Sigmoid colon (tissue), 7 donors: ENCODE measurements at places on chromosomes 6 and 20.

DNA sequence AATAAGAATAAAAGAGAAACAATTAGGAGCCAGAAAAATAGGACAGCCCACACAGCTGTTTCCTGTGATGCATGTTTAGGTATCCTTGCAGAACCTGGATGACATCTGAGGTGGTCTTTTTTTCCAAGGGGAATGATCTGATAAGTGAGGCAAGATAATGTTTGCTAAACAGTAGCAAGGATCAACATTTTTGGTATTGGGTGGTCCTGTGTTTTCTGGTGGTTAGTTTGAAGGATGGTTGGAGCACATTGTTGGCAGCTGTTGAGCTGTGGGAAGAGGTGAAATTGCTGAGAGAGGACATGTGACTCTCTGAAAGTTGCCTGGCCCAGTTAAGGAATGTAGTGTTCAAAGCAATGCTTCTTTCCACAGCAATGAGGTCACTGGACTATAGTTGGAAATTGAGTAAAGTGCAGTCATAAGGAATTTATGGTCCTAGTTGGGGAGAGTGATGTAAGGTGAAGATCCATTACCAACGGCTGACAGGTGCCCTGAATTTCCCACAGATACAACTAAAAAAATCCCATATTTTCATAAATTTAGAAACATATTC is 270.2 kb upstream of the IMPG1 start:
- no peak for DNase-seq

GRCh38 chr6:45533386-45533785 is 155.7 kb upstream of the SUPT3H start:
- no peak for DNase-seq

GRCh38 chr6:107064579-107065065 is 36.6 kb downstream of the MTRES1 start:
- no peak for DNase-seq

GRCh38 chr6:154249499-154250298 is 106.9 kb downstream of the IPCEF1 start:
- DNase-seq = no peak

GRCh38 chr20:41142245-41142644 is 4.9 kb downstream of the PLCG1 start:
- no peak for DNase-seq

GRCh38 chr6:158647501-158647900 is 2.4 kb upstream of the SYTL3 start:
- no peak for DNase-seq

- DNase-seq = peak; percentile 71
Measured at GRCh38 chr6:36827261-36828079, 11.8 kb downstream of the CPNE5 start.

DNA sequence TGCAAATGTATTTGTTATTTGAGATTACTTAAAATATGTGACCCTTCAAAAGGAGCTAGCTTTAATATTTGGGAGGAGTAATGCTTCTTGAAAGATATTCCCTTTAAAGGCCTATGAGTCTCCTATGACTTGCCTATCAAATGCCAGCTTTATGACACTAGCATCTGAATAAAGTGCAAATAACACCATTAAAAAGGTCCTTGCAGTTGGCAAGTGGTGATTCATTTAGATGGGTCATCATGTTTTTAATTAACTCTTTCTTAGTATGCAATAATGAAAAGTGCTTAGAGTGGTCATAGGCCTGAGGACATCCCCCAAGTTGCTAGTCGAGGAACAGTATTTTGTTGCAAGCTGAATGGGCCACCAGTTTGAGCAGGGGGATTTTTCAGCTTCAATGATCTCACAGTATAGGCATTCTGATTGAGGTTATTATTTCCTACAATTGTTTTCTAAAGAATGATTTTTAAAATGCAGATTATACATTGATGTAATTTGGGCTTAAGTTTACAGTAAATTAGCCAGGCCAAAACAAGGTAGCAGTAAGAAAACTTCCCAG is 3.7 kb upstream of the CD2AP start:
- DNase-seq = no peak

GRCh38 chr20:20594171-20594530 is 118.3 kb downstream of the RALGAPA2 start:
- DNase-seq = no peak

DNA sequence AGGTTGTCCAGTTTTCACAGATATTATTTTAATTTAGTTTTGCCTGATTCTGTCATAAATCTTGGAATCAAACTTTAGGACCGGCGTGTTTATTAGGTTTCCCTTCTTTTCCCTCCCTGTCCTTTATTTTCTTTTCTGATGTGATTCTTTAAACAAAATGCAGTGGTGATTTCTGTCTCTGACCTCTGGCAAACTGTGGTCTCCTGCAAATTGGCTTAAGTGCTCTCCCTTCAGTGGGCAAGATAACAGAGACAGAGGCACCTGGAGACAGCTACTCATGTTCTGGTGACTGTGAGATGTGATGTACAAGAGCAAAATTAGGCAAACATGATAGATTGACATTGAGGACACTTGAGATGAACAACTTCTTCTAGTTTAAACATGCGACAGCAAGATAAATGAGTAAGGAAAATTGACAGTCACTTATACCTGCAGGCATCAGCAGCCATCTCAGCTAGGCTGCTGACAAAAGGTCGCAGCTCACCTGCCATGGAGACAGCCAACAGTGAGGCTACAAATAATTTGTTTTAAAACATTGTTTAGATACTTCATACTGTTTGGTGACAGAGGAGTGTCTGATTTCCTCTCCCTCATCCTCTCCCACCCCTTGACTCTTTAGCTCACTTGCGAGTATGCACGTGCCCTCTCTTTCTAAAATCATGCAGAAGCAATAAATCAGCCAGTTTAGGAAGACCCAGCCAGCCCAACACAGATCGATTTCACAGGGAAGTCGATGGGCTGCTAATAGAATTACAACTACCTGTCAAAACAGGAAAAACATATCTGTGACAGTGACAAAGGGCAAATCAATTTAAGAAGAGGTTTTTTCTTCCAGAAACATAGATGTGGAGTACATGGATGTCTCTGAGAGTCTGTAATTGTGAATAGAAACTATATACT is 63.4 kb upstream of the MAP3K7 start:
- no peak for DNase-seq

- no peak for DNase-seq
Measured at GRCh38 chr20:62595491-62595890, 46.8 kb upstream of the SLCO4A1 start.

DNA sequence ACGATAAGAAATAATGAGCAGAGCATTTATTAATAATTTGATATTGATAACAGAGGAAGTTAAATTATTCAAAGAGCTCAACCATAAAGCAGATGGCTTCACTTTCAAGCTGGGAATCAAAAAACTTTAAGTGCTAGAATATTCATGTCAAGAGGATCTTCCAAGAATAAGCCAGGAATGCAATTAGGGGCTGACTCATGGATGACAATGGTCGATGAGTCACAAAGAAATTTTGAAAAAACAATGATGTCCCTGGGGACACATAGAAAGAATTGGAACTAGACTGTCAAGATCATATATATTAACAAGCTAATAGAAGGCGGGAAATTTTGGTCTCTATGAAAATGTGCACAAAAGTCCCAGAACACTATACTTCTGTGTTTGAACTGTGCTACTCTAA is 304.1 kb downstream of the LAMA2 start:
- DNase-seq = no peak

DNA sequence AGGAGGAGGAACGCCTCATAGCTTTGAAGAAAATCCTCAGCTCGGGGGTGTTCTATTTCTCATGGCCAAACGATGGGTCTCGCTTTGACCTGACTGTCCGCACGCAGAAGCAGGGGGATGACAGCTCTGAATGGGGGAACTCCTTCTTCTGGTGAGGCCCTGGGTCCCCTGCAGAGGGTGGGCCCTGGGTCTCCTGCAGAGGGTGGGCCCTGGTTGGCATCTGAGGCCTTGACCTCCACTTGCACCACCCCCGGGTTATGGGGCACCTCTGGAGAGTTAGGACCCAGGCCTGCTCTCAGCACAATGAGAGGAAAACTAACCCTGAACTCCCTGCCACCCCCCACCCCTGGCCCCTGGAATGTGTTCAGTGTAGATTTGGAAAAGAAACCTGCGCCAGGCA is 47.2 kb downstream of the SYNJ2 start:
- DNase-seq = no peak

- DNase-seq = no peak
Measured at GRCh38 chr6:17881085-17881858, 106.2 kb downstream of the KIF13A start.

DNA sequence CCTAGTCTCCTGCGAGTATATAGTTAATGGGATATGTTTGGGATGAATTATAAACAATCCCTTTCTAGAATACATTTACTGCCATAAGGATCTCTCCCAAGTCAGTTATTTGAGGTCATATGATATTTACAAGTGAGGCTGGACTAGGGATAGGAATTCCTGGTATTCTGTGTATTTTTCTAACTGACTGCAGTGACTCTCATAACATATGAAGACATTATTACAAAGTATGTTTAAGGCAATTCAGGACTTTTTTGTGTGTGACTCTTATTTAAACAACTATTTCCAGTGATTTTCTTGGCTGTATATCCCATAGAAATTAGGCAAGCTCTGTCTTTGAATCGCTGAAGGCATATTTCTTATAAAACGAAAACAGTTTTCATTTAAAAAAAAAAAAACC is 18.4 kb upstream of the TNFAIP3 start:
- DNase-seq = no peak

DNA sequence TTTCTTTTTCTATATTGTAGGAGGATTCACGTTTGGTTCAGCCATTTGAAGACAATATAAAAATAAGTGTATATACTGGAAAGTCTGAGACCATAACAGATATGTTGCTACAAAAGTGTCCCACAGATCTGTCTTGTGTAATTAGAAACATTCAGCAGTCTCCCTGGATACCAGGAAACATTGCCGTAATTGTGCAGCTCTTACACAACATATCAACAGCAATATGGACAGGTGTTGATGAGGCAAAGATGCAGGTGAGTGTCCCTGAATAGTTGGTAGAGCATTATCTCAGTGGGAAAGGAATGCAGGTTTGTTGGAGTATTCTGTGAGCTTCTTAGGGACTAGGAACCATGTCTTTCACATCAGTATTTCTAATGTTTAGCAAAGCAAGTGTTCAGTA is 18.3 kb upstream of the ADGRF4 start:
- DNase-seq = no peak

DNA sequence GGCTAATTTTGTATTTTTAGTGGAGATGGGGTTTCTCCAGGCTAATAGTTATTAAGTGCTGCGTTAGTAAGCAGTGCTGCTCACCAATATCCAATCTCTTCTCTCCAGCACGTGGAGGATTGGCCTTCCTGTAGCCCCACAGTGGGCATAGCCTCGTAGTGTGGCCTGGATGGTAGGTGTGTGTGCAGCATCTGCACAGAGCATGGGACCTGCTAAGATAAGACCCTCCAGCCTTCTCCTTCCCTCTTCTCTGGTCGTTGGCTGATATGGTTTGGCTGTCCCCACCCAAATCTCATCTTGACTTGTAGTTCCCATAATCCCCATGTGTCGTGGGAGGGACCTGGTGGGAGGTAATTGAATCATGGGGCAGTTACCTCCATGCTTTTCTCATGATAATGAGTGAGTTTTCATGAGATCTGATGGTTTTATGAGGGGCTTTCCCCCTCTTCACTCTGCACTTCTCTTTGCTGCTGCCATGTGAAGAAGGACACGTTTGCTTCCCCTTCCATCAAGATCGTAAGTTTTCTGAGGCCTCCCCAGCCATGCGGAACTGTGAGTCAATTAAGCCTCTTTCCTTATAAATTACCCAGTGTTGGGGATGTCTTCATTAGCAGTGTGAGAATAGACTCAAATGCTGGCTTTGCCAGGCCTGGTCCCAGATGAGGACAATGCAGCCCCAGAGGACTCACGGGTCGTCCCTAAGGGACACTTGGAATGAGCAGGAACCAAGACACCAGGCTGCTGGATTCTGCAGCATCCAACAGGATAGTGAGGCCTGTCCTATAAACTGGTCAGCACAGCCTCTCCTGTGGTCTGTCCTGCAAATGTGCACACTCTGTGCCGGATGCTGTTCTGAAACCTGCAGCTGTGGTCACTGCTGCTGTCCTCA is 63.4 kb upstream of the AFDN start:
- DNase-seq = peak; percentile 48

DNA sequence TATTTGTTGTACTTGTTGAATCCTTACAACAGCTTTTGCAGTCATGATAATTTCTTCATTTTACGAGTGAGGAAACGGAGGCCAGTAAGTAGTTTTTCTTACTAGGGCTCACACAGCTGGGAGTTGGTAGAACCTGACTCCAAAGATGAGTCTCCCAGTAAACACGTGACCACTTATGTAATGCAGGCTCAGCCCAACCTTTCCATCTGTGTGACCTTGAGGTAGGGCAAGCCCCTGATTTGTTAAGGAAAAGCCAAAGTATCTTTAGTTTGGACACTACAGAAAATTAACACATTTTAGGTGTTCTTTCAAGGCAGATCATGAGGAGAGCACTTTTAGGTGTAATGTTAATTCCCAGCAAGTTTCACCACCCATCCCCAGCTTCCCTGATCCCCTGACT is 111.3 kb downstream of the LRRC1 start:
- DNase-seq = no peak

- no peak for DNase-seq
Measured at GRCh38 chr20:10654250-10654610, 19.6 kb downstream of the JAG1 start.

DNA sequence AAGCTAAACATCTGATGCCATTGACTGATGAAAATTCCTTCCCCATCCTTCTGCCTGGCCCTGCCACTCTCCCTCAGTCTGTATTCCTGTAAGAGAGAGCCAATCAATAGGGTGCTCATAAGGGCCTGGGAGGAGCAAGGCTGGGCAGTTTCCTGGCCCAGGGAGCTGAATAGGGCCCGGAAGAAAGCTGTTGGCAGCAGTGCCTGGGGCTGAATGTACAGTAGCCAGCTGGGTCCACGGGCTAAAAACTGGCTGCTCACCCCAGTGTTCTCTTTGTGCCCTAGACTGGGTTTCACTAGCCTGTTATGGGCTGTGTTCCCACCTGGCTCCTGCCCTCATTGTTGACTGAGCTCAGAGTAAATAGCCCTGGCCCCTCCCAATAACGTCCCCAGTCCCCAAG is 1.7 kb upstream of the WFDC2 start:
- DNase-seq = no peak

DNA sequence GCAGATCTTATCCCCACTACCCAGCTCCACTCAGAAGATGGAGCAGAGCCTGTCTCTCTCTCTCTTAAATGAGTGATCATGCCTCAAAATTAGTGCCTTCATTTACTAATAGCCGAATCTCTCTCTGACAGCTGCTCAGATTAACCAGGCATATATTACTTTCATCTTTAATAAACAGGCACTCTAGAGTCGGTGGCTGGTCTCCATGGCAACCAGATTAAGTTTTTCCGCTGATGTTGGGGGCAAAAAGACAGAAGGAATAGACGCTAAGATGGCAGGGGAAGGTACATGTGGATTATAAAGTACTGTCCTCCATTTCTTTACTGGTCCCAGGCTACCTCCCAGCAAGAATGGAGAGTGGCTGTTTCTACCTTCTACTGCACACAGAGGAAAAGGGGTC is 121.6 kb downstream of the QRSL1 start:
- no peak for DNase-seq

DNA sequence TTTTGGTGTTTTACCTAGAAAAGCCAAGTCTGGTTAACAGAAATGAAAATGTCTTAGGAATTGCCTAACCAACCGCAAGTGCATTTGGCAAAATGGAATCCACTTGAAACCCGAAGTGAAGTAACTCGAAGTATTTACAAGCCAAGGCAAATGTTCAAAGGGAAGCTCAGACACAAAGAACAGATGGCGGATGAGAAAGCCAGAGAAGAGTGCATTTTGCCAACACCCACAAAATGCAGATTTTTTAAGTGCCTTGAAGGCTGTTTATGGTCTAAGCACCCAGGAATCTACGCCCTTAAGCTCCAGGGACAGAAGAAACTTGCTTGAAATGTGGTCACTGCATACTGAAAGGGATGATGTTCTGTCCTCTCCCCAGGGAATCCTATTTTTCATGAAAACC is 70.0 kb upstream of the TBXT start:
- DNase-seq = no peak
